ENCODE measurements at places on chromosomes 7 and 10.

DNA sequence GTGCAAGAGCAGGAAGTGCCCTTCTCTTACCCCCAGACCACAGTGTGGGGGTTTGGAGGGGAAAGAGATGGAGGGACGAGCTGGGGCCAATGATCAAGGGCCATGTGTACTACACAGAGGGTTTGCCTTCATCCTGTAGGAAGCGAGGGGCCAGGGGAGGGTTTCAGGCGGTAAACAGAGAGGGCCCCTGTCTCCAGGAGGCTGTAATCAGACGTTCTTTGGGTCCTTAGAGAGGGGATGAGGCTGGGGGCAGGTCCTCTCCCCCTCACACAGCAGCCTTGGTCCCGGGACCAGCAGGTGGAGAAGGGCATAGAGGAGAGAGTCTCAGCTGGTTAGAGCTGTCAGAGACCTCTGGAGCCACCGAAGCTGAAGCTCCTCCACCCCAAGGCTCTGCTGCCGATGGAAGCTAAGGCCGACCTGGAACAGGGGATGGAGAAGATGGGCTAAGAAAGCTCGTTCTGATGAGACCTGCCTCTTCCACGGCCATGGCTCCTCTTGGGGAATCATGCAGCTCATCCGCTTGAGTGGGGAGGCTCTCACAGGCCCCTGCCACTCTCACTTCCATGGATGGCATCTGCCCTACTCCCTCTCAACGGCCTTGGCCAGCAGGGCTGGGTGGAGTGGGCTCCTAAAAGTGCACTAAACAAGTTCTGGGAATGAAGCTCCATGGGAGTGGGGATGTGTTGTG, 3.5 kb downstream of the LOXL4 start:
- DNase-seq, result no peak

DNA sequence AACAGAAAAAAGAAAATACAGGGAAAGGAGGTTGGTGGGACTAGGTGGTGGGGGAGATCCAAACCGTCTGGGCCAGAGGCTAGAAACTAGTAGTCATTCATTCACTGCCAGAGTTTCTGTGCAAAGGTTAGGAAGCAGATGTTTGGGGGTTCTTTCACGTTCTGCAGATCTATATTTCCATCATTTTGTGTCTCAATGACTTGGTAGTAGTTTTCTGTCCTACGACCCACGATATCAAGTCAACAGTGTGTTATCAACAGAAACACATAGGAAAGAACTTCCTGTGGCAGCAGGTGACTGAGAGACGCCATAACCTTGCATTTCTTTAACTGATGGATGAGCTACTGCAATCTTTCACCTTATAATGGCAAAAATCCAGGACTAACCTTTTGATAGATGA, 1.8 kb downstream of the CEP55 start:
- DNase-seq, result no peak

DNA sequence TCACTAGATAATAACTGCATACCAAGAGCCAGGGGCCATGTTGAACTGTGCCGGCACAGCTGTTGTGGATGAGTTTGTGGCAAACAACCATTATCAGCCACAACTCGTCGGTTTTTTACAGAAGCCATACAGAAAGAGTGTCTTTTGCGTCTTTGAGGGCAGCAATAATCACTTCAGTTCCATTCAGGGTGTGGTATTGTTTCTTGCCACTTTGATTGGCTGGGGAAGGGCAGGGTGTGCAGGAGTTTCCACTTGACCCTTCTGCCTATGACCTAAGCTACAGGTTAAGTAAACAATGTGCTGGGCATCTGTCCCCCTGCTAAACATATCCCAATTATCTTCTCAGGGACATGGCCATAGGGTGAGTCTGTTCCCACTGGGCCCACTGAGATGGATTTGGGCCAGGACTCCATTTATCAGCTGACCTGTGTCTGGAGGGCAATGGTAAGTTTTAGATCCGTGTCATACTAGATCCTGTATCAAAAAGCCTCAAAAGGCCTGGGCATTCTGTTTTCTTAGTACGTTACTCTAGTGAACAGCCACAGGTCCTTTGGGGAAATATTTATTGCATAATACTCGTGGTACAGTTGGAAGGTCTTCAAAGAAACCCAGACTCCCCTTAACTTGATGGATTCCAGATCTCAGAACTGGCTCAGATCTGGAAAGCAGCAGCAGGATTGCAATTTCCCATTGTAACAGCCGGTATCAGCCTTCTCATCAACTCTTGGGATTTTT, 15.9 kb downstream of the ZNF3 start:
- DNase-seq, result no peak

GRCh38 chr7:36852017-36852416, 127.7 kb upstream of the AOAH start:
- DNase-seq, result no peak

- no peak for DNase-seq
These were observed 281.8 kb upstream of the KLF6 start for GRCh38 chr10:4066581-4067390.

- no peak for DNase-seq
These were observed 429.6 kb upstream of the VSTM2A start for GRCh38 chr7:54112567-54112966.

- DNase-seq, result peak; percentile 40
These were observed 220.3 kb downstream of the PHTF2 start for GRCh38 chr7:78018641-78019446.

GRCh38 chr10:124267911-124268549, 150.7 kb downstream of the OAT start:
- no peak for DNase-seq

GRCh38 chr7:47362984-47363383, 218.9 kb downstream of the TNS3 start:
- no peak for DNase-seq

DNA sequence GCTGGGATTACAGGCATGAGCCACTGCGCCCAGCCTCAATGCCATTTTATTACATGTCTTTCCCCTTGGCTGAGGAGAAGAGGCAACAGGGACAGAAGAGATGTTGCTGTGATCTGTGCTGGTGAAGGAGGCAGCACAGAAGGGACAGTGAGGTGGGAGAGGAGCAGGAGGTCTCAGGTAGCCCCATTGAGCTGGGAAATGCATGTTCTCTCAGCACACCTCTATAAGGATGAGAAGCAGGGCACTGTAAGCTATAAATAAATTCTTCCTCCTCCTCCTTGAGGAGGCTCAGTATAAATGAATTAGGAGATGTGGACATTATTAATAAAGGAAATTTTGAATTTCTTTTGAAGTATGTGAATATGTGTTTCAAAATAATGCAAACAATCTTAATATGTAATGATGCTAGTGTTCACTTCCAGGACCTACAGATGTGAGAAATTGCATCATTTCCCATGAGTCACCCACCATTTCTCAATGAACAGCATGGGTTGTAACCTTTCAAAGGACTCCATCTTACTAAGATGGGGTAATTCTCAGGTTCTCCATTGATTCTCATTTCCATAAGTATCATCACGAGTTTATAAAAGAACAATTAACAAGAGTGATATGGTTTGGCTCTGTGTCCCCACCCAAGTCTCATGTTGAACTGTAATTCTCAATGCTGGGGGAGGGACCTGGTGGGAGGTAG, 88.9 kb upstream of the ODAD2 start:
- no peak for DNase-seq

GRCh38 chr10:107031931-107032699, 132.4 kb downstream of the SORCS1 start:
- DNase-seq, result no peak

- no peak for DNase-seq
These were observed 94.9 kb upstream of the SH2B2 start for GRCh38 chr7:102191556-102192379.

GRCh38 chr7:152709287-152710152, 33.6 kb upstream of the XRCC2 start:
- DNase-seq, result no peak

DNA sequence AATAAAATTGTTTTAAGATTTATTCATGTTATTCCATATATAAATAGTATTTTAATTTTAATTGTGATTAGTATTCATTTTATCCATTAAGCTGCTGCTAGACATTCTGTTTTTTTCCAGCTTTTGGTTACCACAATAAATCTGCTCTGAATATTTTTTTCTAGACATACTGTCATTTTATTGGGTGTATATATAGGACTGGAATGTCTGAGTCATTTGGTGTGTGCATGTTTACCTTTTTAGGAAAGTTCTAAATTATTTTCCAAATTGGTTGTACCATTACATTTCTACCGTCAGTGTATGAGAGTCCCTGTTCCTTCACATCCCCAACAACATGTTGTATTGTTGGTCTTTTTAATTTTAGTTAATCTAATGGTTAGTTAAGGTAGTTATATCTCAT, 1138.1 kb downstream of the REEP3 start:
- no peak for DNase-seq

DNA sequence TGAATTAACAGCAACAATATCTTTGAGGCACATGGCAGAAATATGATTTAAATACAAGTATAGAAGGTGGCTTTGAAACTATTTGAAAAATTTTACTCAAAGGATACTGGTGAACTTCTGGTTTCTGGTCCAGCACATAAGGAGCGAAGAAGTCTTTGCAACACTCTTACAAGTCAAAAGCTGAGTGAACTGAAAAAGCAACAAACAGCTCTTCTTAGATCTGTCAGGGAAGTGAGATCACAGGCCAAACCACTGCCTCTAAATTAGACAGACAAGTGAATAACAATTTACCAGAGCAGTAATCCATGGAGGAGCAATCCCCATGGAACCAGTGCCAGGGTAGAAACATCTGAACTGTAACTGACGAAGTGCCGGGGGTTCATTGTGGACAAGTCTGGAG, 9.6 kb upstream of the VWC2 start:
- no peak for DNase-seq

DNA sequence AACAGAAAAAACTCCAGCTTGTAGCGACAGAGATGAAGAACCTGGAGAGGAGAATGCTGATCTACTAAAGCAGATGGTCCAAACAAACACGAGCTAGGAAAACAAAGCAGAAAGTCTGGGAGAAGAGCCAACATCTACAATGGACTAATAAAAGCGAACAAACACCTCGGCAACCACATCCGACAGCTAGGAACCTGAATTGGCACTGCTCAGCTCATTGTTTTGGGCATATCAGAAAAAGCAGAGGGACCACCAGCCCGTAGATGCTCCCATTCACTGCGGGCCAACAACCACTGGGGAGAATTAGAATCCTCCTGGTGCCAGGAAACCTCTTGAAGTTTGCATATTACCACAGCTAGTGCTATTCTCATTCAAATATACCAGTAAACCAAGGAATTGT, 204.7 kb downstream of the NXPH1 start:
- peak; percentile 98 for DNase-seq

GRCh38 chr7:110675383-110676103, 415.4 kb upstream of the LRRN3 start:
- no peak for DNase-seq

- no peak for DNase-seq
These were observed 42.7 kb downstream of the SPDYE5 start for GRCh38 chr7:75534727-75535307.

DNA sequence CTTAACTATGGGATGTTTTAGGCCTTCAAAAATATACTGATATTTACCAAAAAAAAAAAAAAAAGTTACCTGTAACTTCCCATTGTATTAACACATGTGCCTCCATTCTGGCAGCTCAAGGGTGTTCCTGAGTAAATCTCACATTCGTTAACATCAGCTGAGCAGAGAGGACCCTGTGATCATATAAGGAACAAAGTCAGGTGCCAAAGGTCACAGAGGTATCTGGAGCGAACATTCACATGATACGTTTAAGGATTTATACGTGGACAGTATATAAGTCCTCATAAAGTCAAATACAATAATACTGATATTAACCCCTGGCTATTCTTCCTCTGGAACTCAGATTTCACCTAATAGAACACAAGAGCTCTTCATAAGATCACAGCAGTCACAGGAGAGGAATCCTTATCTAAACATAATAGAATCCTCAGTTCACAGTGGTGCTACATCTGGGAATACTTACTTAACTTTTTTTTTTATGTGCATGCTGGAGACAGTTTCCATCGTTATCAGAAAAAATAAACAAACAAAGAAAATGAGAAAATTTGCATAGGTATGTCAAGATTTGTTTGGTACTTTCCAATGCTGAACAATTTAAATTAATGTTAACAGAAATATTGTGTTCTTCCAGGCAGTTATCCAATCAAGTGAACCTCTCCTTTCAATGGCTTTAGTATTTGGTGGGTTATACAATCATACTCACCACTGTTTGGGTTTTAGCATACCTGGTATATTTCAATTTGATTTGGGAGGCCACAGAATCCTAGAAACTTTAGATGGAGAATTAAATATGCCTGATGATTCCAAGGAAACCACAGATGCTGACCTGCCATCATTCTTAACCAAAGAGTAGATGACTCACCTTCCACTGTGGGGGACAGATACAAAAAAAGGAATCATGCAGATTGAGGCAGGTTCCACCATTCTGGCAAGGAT, 6.6 kb downstream of the CUBN start:
- no peak for DNase-seq

DNA sequence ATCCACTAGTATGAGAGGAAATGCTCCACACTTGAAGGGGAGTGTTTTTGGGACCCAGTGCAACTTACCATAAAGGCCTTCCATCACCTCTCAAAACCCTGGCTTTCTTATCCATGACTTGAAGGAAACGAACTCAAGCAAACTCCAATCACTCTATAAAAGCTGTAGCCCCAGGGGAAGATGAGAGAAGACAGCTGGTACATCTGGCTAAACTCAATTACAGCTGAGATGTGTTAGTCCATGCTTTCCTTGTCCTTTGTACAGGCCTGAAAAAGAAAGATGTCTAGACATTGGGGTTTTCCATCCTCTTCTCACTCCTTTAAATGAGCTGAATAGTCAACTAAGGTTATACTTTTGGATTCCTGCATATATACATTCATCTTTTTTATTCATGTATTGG, 89.5 kb upstream of the ANKRD30A start:
- no peak for DNase-seq

GRCh38 chr10:99630433-99630832, 10.2 kb upstream of the SLC25A28 start:
- no peak for DNase-seq

- no peak for DNase-seq
These were observed 99.5 kb downstream of the SFMBT2 start for GRCh38 chr10:7311218-7311849.

- DNase-seq, result no peak
These were observed 39.9 kb downstream of the ANXA8 start for GRCh38 chr10:47444047-47444446.

DNA sequence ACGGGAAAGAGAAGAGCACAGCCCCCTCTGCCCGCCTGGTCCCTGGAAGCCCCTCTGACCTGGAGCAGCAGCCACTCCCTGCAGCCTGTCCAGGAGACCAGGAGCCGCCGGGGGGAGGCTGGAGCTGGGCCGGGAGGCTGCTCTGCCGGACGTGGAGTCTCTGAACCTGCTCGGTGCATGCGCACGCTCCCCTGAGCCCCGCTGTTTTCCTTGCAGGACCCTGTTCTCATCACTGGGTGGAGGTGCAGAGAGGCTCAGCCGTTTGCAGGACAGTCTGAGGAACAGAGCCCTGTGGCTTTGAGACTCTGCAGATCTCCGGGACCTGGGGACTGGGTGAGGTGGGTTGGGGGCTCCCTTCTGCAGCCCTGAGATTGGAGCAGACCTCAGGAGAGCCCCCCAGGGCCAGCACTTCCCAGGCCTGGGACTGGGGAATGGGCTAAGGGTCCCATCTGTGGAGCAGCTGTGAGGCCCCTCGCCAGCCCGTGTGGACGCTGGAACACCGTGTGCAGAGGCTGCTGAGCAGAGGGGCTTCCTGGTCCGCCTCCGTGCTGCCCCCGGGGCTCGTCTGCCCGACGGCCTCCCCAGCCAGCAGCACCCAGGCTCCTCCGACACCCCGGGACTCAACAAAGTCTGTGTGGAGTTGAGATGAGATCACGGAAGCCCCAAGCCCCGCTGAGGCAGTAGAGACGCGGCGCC, 48.5 kb upstream of the ADGRA1 start:
- DNase-seq, result no peak
